Right lung (tissue), 10 donors: ENCODE measurements at places on chromosomes 1 and 21. TPM values are rescaled to one million over a fixed set of nuclear protein-coding genes. Genes with fewer than 3 reads are reported as not detected.
A peak's percentile ranks its signal among the peaks of the same experiment; 100 is the strongest.

GRCh38 chr1:84286071-84286470, 15.4 kb upstream of the SAMD13 start:
- no peak for DNase-seq

GRCh38 chr1:199460933-199461332, 566.6 kb upstream of the NR5A2 start:
- DNase-seq = no peak

DNA sequence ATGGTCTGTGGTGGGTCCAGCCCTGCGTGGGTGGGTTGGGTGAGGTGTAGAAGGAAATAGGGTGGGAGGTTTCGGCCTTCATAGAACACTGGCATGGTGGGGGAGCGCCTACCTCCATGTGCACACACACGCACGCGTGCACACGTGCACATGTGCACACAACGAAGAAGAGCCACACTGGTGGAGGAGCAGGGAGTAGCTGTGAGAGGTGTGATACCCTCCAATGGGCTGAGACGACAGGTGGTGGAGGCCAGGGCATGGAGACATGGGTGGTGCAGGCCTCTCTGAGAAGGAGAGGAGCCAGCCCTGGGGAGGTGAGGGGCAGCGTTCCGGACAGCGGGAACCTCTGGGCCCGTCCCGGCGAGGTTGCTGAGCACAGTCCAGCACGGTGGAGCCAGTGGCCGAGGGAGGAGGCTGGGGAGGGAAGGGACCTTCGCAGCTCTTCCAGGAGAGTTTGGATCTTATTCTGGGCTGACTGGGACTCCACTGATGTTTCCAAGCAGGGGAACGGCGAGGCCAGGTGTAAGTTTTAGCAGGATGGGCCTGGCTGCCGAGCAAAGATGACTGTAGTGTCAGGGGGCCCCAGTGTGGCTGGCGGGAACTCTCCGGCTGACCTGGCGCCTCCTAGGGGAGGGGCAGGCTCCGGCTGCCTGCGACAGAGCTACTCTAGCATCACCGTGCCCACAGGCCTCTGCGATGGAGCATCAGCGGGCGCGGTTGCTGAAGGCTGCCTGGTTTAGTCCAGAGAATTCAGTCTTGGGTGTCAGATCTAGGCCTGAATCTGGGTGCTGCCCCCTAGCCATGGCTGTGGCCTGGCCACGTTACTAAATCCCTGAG, 107.2 kb downstream of the ARHGEF10L start:
- DNase-seq = no peak

DNA sequence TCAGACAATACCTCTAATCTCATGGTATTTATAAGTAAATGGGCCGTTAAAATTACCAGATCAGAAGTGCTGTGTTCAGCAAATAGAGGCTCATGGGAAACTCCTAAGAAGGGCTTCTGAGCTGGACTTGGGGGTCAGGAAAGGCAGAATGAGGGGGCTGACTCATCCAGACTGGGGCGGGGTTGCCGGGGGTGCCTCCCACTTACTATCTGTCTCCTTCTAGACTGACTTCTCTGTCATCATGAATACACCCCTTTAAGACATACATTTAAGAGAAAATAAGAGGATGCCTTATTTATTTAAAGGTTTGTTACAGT, 96.0 kb upstream of the ERRFI1 start:
- DNase-seq = no peak

- DNase-seq = no peak
Measured at GRCh38 chr21:31418377-31419001, 74.4 kb upstream of the TIAM1 start.

GRCh38 chr1:109091078-109091838, 694 bp downstream of the TMEM167B start:
- peak; percentile 73 for DNase-seq

- DNase-seq = no peak
Measured at GRCh38 chr1:227793079-227793947, 22.2 kb upstream of the PRSS38 start.

GRCh38 chr1:230228236-230228897, 161.3 kb downstream of the GALNT2 start:
- DNase-seq = no peak

Gene INTS11
- 144 TPM for polyA plus RNA-seq

Gene DNAJC28
- polyA plus RNA-seq = 3.4 TPM

Gene SCMH1
- 42.4 TPM for polyA plus RNA-seq

Gene IQCC
- 7.8 TPM for polyA plus RNA-seq
